ENCODE measurements at places on chromosomes 2 and 18.

DNA sequence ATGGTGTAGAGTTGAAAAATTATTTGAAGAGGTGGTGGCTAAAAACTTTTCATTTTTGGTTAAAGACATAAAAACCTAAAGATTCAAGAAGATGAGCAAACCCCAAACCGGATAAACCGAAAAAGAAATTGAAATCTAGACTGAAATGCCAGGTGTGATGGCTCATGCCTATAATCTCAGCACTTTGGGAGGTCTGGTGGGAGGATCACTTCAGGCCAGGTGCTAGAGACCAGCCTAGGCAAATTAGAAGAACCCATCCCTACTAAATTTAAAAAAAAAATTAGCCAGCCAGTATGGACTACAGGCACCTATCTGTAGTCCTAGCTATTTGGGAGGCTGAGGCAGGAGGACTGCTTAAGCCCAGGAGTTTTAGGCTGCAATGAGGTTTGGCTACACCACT lies 126.9 kb downstream of the BAZ2B start:
- DNase-seq, result no peak

DNA sequence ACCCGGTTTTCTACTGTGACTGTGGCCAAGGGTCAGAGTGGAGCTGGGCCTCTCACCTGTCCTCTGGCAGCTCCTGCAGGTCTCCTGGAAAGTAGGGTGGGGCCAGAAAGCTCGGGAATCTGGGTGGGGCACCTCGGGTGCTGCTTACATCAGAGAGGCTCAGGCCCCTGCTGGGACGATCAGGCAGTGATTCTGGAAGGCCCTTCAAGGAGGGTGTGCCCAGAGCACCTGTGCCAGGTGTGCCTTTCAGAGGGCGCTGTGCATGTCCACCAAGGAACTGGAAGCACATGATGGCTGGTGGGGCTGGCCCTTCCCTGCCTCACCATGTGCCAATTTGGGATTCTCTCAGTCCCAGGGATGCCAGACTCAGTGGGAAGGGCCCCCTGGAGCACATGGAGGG lies 44.0 kb downstream of the ATP6V1C2 start:
- DNase-seq, result no peak

DNA sequence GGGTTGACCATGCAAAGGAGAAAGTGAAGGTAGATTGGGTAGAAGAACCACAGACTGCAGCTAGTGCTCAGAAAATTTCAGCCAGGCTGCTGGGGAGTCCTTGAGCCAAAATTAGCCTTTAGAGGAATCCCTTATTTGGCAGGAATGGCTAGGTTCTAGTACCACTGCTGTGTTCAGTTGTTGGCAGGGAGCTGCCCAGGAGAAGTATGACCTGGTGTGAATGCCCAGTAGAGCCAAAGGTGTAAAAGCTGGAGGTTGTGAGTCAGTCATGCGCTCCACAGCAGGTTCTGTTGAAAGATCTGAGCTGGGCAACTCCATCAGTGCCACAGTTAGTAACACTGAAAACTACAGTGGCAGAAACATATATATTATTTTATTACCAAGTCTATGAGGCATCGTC lies 36.4 kb upstream of the TBR1 start:
- DNase-seq, result no peak

DNA sequence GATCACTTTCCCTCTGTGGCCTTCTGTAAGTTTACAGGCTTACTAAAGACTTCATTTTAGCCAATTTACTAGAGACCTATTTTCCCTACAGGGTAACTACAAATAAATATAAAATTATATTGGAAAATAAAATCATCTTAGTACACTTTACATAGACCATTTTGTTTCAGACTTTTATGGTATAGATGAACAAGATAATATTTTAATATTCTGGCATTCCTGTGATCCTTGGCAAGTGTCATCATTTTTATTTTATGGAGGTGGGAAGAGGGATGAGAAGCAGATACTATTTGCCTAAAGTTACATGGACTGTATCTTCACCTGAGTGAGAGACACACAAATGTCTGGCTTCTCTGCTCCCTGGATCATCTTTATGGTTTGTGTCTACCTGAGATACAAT lies 149.6 kb upstream of the CWC22 start:
- no peak for DNase-seq

DNA sequence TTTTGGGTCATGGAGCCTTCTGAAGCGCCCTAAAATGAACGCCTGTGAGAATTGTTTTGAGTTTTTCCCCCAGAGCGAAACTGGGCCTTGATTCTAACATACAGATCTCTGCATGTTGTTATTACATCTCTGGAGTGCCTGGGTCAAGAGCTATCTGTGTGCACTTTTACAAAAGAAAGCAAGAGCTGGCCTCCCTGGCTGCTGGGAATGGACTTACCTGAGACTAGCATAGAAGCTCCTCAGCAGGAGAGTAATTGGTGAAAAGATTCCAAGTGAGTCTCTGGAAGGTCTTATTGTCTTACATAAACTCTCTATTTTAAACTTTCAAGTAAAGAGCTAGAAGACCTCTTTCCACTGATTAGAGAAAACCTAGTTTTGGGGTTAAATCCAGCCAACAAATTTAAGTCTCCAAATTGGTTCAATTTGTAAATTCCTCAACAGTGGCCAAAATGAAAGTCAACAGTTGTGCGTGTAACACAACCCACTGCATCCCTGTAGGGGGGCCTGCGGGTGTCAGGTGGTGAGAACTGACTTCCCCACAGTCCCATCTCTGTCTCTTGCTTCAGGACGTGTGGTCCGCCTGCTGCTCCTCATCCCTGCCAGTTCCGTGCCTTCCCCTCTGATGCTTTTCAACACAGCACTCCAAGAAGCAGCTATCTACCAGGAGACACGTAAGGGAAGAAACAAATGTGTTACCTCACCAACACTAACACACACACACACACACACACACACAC lies 206.1 kb downstream of the SH3BP4 start:
- DNase-seq, result no peak

DNA sequence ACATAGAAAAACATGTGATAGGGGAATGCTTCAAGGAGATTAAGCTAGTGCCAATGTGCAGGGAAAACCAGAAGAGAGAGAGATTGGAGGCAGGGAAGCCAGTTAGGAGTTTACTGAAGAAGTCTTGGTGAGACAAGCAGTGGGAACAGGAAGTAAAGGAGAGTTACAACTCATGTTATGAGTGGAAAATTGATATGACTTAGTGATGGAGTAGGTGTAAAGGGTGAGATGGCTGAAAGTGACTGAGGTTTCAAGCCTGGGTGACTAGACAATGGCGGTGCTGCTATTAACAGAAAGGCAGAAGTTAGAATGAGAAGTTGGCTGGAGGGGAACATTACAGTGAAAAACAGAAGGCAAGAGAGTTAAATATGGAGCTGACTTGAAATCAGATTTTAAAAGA lies 16.5 kb downstream of the DOK1 start:
- no peak for DNase-seq

- no peak for DNase-seq
These were observed 93.2 kb downstream of the KLF7 start for GRCh38 chr2:207072571-207072970.

DNA sequence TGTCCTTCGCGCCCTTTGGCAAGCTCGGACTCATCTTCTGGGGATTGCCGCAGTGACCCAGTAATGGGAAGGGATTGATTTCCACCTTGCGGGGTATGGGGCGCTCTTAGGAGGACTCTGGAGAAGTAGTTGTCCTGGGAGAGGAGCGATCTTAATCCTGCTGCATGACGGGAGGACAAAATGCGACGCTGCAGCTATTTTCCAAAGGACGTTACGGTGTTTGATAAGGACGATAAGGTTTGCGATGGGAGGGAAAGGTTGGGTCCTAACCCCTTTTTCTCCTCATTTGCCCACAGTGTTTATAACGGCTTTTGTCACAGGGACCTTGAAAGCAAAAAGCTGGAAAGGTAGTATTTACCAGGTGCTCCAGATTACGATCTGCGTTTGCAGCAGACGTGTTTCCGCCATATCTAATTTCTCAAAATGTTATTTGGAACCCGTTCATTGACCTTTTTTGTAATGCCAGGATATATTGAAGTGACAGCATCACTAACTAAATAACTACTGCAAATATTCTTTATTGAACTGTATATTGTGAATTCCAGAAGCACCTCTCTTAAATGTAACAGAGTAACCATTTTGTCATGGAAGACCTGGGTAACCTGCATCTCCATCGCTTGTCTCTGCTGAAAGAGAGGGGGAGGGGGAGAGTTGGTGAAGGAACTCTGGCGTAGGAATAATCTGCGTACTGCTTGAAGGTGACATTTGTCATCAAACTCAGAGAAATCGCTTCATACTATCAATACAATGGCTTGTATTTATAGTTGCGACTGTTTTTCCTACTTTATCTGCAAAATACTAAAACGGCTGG lies 590 bp downstream of the MDH1 start:
- no peak for DNase-seq

GRCh38 chr2:219457784-219458369 lies 23.2 kb downstream of the SPEG start:
- no peak for DNase-seq

GRCh38 chr2:24986372-24986771 lies 14.6 kb upstream of the DNAJC27 start:
- no peak for DNase-seq

GRCh38 chr2:239252393-239252792 lies 148.4 kb downstream of the HDAC4 start:
- no peak for DNase-seq

GRCh38 chr2:73894877-73895276 lies 2.1 kb downstream of the ACTG2 start:
- DNase-seq, result no peak

- no peak for DNase-seq
These were observed 75.7 kb upstream of the TFCP2L1 start for GRCh38 chr2:121360566-121361300.

DNA sequence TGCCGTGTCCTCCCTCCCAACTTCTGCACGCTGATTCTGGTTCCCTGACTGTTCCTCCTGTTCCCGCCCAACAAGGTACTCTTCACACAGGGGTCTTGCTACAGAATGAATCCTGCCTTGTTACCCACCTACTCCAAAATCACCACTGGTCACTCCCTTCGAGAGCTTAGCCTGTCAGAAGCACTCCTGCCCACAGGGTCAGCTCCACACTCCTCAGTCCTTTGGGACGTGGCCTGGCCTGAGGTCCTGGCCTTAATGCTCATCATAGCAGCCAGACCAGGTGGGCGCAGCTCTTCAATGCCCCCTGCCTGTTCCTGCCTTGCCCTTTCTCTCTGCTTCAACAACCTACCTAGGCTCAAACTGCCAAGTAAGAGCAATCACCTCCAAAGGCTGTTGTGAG lies 27.8 kb upstream of the ID2 start:
- DNase-seq, result no peak

GRCh38 chr2:237742614-237743013 lies 56.0 kb upstream of the RBM44 start:
- DNase-seq, result no peak

GRCh38 chr18:62524440-62525200 lies 1.8 kb downstream of the ZCCHC2 start:
- peak; percentile 21 for DNase-seq

DNA sequence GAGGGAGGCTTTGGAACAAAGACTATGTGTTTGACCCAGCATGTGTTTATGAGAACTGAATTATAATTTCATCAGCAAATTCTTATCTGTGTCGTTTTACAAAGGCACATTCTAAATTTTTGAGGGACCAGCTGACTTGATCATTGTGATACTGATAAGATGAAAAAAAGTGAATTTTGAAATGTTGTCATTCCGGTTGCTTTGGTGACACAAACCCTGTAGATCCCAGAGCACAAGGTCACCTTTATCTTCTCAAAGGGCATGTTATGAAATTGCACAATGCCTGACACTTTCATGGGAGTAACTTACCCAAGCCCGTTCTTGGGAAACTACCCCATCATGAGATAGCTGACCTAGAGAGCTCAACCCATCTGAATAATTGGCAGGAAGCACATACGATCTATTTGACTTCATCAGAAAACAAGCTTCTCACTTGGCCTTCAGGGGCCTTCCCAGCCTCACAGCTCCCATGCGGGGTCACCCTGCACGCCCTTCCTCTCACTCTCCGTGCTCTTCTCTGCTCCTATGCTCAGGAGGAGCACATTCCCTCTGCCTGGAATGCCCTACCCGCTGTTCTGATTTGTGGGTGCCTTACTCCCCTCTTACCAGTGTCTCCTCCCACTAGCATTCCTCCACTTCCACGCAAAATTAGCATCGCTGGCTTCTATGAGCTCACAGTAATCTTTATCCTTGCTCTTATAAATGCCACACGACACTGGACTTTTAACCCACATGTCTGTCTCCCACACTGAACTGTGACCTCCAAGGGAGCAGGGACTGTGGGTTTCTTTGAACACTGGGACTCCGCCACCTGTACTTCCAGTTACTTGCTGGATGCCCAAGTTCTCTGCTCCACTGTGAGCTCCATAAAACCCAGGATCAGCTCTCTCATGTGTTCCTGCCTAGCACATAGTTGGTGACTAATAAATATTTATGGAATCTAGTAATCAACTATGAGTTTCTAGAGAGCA lies 555.8 kb upstream of the ID2 start:
- no peak for DNase-seq

GRCh38 chr2:231590614-231591013 lies 2.0 kb upstream of the TEX44 start:
- DNase-seq, result no peak

DNA sequence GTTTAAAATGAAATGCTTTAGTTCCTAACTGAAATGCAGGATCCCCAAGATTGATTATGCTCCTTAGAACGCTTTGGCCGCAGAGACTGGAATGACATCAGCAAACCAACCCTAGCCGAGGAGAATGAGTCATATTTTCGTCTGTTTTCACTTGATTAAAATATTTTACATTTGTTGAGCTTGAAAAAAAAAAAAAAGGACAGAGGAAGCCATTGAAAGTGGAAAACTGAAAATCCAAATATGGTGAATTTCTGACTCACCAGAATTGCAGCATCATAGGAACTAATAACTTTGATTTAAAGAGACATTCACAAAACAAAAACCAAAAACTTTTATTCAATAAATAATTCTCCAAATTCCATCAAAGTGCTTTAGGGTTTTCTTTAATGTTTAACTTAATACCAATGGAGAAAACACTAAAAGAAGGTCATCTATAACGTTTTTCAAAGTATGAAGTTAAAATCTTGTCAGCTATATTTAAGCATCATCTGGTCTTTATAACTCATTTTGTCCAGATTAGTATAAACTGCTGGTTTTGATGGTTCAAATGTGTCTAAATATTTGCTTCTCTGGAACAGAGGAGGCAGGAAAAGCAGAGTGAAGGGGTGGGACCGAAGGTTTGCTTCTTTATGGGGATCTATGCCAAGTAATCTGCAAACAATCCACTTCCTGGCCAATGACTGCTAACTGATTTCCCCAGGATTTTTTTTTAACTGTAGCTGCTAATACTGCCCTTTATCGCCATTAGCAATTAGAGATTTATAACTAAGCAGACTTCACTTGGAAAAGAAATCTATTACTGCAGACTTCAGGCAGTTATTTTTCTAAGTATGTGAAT lies 30.9 kb upstream of the COL5A2 start:
- DNase-seq, result no peak

DNA sequence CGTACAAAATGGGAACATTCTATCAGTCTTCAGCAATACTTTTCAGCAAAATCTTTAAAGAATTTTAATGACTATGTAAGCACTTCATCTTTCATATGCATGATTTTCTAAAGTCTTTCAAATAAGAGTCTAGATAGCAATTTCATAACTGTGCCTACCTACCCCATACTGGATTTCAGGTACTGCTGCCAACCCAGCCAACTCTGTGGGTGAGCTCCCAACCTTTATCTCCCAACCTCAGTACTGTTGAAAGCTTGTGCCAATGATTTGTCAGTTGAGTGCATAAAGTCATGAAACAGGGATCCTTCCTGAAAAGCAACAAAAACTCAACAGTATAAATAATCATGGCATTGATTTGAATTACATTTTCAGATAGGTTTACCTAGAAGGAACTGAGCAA lies 296.9 kb downstream of the PID1 start:
- no peak for DNase-seq
